Activated gamma-delta T cell treated with Interleukin-2 at 50 U/mL for 16 hours (primary cell): ENCODE measurements at places on chromosomes 3 and 15.

GRCh38 chr3:85164436-85164835, 205.6 kb downstream of the CADM2 start:
- no peak for DNase-seq

GRCh38 chr3:173371848-173372487, 25.6 kb upstream of the NLGN1 start:
- no peak for DNase-seq

- no peak for DNase-seq
Observed at GRCh38 chr3:27535809-27536392, 51.7 kb upstream of the SLC4A7 start.

GRCh38 chr3:111603679-111604078, 8.5 kb upstream of the ZBED2 start:
- DNase-seq: no peak

GRCh38 chr15:81534124-81534523, 160.1 kb upstream of the TMC3 start:
- DNase-seq: no peak

DNA sequence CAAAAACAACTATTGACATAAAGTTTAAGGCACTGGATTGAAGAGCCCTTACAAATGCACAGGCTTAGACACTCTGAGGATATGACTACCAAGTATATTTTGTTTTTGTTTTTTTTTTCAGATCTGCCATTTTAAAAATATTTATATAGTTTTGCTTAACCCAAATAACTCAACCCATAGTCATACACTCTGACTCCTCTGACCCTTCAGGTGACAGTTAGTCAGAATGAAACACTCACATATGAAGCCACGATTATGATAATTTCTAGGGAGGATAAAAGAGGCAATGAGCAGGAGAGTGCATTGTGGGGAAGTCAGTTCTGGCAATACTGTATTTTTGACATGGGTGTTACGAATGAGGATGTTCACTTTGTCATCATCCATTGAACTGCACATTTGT, 774.7 kb downstream of the MECOM start:
- DNase-seq: no peak

DNA sequence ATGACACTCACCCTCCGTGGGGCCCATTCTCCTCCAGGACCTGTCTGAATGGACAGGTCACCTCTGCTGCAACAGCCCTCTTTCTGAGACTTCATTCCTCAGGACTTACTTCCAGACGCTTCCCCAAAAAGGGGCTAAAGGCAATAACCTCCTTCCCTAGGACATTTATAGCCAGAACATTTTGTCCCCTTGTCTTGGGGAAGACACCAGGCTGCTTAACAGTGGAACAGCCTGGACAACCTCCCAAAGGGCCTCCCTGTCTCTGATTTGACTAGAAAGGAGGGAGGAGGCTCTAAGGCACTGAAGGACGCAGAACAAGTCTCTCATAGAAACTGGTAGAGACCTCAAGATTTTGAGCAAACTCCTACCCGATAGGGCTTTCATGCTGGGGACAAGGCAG, 32.7 kb downstream of the ADCY5 start:
- DNase-seq: no peak

- DNase-seq: no peak
Observed at GRCh38 chr3:156273111-156273694, 152.8 kb downstream of the KCNAB1 start.

DNA sequence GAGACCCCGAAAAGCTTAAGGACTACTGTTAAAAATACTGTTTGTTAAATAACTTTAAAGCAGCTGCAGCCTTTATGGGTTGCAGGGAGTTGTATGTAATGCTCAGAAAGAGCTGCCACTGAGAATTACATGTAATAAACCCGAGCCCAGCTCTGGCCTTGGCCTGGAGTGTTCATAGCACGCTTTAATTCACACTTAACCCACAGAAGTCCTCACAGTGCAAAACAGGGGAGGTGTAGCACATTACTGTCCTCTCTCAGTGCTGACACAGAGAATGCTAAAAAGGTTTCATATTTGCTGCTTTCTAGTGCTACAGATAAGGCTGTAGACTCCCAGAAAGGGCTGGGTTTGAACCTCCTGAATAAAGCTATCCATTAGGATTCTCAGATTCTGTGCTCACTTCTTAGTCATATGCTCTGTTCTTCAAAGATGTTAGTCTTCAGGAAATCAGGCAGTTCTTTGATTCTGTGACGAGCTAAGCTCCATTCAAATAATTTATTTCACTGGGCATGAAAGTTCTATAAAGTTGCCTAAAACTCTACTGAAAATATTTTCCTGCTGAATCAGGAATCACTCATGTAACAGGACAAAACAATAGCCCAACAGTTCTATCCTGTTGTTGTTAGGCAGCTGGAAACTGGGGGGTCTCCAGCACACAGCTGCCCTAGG, 108.0 kb downstream of the SENP2 start:
- DNase-seq: no peak

GRCh38 chr3:143865302-143865701, 17.0 kb upstream of the SLC9A9 start:
- no peak for DNase-seq

GRCh38 chr15:94692710-94693109, 461.3 kb downstream of the MCTP2 start:
- no peak for DNase-seq
